GM03348 (cell line): ENCODE measurements at places on chromosomes 6 and 20.
A peak's percentile ranks its signal among the peaks of the same experiment; 100 is the strongest.

- no peak for DNase-seq
Observed at GRCh38 chr20:5797843-5798462, 47.8 kb downstream of the SHLD1 start.

- no peak for DNase-seq
Observed at GRCh38 chr6:143900358-143900757, 36.1 kb downstream of the ZC2HC1B start.

- peak; percentile 78 for DNase-seq
Observed at GRCh38 chr6:74851596-74851995, 354.3 kb downstream of the COL12A1 start.

- DNase-seq = peak; percentile 61
Observed at GRCh38 chr20:41697861-41698559, 79.8 kb upstream of the CHD6 start.

DNA sequence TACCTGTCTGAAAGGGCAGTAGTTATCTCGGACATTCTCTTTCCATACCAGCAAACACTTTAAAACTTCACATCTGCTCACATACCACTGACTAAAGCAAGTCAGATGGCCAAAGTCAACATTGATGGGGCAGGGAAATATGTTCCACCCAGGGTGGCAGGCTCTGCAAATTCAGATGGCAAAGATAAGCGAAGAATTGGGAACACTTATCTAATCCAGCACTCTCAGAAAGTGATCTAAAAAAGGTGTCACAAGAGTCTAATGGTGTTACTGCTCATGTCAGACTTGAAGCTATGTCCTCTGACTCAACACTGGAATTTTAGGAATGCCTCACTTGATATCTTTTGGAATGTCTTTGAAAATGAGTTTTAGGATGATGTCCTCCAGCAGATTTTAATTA lies 1086.2 kb downstream of the KIF16B start:
- DNase-seq = no peak
